Right forelimb (tissue), 1 donor: ENCODE measurements at places on chromosomes 16 and 17.

DNA sequence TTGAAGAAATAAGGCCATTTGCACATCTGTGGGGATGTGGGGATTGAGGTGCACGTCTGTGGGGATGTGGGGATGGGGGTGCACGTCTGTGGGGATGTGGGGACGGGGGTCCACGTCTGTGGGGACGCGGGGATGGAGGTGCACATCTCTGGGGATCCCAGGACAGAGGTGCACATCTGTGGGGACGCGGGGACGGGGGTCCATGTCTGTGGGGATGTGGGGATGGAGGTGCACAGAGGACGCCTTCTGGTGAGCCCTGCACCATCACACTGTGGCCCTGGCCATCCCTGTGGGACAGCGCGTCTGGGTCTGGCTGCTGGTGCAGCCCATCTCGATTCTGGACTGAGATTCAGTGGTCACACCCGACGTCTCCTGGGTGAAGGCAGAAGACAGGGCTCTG is 161.4 kb downstream of the LAT start:
- DNase-seq = peak; percentile 25

- DNase-seq = peak; percentile 68
These were observed 5.5 kb upstream of the DNAI2 start for GRCh38 chr17:74268558-74268957.

GRCh38 chr17:78868391-78868790 is 27.8 kb upstream of the USP36 start:
- no peak for DNase-seq

DNA sequence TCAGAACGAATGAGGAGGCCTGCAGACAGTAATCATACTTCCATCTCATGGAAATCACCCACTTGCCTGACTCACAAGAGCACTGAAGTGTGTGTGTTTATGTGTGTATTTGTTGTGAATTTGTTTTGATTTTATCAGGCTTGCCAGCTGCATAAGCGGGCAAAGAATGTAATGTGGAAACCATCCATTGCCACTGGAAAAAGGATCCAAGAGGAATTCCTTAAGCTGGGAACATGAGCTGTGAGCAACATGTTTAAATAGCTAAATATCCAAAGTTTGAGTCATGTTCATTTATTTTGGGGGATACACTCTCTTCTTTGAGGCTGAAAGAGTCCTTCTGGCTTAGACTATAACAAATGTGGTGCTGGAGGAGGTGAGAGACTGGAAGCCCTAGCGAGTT is 198.4 kb upstream of the TBX2 start:
- no peak for DNase-seq

DNA sequence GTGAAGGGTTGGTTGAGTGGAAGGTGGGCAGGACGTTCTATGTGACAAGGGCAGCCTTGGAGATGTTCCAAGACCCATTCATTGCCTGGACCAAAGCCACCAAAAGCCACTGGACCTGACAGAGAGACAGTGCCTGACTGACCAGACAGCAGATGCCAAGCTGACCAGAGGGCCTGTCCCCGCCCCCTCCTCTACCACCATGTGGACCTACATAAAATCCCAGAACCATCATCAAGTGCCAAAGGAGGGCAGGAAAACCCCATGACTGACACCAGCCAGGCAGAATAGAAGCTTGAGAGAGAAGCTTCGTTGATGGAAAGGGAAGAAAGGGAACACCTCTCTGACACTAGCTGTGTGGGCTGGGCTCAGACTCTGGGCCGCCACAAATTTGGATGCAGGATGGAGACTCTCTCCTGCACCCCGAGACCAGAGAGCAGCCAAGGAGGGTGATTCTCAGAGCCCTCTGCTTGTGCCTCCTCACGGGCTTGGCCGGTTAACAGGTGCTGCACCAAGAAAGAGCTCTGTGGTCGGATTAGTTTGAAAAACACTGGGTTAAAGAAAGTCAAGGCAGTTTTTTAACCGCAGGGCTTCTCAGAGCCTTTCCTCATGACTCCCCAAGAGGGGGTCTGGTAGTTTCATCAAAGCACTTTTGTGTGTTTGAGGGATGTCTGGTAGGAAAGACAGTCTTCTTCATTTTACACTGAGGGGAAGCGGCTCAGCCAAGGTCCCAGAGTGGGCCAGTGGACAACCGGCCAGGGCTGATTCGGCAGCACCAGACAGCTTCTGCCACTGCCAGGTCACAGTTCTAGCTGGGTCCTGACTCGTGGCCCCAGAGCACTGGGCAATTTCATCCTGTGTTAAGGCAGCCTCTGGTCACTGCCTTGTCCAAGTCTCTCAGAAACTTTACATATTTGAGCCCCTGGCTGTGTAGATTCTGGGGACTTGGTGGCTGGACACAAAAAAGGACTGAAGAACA is 1.7 kb downstream of the TNFRSF13B start:
- no peak for DNase-seq

GRCh38 chr17:29577385-29578211 is 9.1 kb downstream of the TP53I13 start:
- peak; percentile 79 for DNase-seq

GRCh38 chr16:70271696-70272095 is 17.6 kb downstream of the AARS1 start:
- DNase-seq = no peak

DNA sequence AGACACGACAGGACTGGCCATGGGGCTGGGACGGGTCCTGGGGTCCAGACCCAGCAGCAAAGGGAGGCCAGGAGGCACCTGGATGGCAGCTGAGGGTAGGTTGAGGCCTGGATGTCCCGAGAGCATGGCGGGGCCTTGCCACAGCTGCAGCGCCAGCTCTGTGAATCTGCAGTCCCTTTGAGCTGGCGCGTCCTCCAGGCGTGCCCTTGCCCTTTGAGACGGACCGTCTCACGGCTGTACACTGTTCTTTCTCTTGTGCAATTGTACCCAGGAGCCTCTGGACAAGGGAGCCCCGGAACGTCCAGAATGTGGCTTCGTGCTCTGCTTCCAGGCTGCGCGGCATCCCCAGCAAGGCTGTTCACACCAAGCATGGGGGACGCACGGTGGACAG is 69.5 kb upstream of the CIBAR2 start:
- no peak for DNase-seq

- no peak for DNase-seq
These were observed 56.5 kb upstream of the ERN1 start for GRCh38 chr17:64186171-64187092.

- no peak for DNase-seq
These were observed 18.7 kb downstream of the TPSG1 start for GRCh38 chr16:1206326-1206725.
